T-helper 2 cell (primary cell): ENCODE measurements at places on chromosomes 5 and 9.

- DNase-seq = no peak
Observed at GRCh38 chr5:123116058-123116457, 27.0 kb downstream of the PRDM6 start.

DNA sequence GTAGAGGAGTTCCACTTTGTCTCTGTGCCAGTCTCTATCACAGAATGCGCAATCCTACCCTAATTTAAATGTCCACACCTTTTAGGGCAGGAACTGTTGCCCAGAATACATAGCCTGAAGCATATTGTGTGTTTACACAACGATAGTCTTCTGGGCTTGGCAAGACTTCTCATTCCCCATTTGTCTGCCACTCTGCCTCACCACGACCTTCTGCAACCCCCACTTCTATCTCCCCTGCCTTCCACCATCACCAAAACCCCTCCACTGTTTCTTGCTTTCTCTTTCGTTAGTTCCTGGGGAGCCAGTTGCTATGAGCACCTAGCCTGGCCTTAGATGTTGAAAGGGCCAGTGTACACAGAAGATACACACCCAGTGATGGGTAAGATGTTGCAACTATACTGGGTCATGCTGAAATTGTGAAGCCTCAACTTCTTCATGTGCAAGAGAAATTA lies 883 bp upstream of the RNF145 start:
- no peak for DNase-seq

GRCh38 chr5:131545845-131546244 lies 89.2 kb downstream of the RAPGEF6 start:
- DNase-seq = no peak

DNA sequence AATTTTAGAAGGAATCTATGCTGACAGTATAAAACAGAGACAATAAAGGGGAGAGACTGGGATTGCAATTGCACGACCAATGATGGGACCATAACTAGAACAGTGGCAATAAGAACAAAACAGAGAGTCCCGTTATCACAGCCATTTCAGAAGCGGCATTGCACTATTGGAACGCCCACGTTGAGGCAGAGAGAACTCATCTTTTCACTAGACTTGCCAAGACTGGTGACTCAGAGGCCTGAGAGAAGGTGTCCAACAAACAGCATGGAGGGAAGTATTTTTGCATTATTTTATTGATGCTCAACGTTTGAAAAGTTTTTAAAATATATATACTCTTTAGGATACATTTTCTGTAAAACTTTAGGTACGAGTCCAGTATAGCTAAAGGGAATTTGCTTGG lies 737.7 kb downstream of the TLE1 start:
- DNase-seq = no peak

- no peak for DNase-seq
Observed at GRCh38 chr9:137369911-137370764, 52.8 kb downstream of the EXD3 start.

DNA sequence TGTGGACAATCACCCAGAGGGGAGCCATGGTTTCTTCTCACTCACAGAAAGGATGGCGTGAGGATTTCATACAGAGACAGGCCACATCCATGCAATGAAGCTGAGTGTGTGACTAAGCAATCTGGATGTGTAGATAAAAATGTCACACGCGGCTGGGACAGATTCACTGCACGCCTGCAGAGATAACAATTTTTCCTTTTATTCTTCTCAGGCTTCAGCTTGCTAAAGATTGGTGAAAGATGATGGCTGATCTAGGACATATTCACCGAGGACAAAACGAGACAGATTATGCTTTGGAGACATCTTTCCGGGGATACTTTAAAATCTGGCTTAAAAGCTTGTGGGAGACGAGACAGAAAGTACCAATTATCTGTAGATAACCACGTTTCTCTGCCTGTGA lies 313.9 kb upstream of the TRPC7 start:
- DNase-seq = no peak

- DNase-seq = no peak
Observed at GRCh38 chr9:100111235-100111634, 12.2 kb downstream of the INVS start.
